ENCODE measurements at places on chromosomes 1 and 21. TPM values are rescaled to one million over a fixed set of nuclear protein-coding genes. Genes with fewer than 3 reads are reported as not detected.

The ADAMTSL4 gene
- 67.9 TPM for total RNA-seq

The FMOD gene
- total RNA-seq, result not detected

The CZIB gene
- 51.1 TPM for total RNA-seq

The CYP4X1 gene
- not detected for total RNA-seq

DNA sequence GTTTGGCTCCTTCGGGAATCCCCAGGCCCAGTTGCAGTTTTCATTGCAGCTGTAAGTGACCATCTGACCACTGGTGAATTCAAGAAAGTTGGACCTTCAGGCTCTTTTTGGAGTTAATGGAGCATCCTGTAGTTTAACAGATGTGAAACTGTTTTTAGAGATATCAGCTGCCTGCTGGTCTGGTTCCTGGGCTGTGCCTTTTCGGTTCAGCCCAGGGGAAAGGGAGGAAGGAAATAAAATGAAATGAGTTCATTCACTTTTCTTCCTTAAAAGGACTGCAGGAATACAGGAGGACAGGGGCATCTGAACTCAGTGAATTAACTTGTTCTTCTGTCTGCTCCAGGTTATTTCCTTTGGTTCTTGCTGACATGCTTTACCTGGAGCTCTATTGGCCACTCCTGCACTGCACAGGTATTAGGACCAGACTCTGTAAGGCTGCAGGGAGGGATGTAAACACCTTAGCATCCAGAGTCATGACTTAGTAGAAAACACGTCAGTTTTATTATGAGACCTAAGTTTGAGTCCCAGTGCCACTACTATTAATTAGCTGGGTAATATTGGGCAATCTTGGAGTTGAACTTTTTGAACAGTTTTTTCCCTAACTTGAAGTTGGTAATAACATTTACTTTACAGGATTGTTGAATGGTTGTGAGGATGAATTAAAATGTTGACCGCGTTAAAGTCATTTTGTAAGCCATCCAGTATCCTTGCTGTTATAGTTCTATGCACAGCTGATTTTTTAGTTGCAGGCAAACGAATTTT, 83.6 kb downstream of the LRRC8D start:
- no peak for DNase-seq

GRCh38 chr1:184595596-184595995, 159.1 kb downstream of the EDEM3 start:
- no peak for DNase-seq

The GPR52 gene
- total RNA-seq, result 0.55 TPM

GRCh38 chr1:151801310-151801820, 3.9 kb downstream of the LINGO4 start:
- no peak for DNase-seq

- no peak for DNase-seq
Observed at GRCh38 chr1:116997066-116997465, 4.5 kb upstream of the CD101 start.

GRCh38 chr1:203100516-203100869, 14.7 kb upstream of the MYOG start:
- peak; percentile 17 for DNase-seq

The RCC2 gene
- 158 TPM for total RNA-seq

The PCSK9 gene
- 60.7 TPM for total RNA-seq

- no peak for DNase-seq
Observed at GRCh38 chr1:114219172-114219868, 65.7 kb upstream of the SYT6 start.

- DNase-seq, result peak; percentile 49
Observed at GRCh38 chr1:66996018-66996682, 57.8 kb downstream of the SLC35D1 start.

DNA sequence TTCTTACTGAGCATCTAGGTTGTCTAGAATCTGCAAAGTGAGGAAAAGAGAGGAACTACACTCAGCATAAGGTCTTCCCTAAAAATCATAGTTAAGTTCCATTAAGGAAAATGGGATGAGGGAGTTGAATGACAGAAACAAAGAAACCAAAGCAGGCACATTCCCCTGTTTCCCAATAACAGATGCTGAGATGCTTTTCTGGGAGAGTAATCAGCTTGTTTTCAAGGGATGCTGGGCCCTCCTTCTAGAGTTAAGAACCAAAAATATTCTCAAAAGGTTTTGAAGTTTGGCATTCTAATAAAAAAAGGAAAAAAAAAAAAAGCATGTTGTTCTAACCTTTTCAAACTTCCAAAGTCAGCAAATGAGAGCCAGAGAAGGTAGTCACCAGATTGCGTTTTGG, 105.2 kb upstream of the ZNF648 start:
- DNase-seq, result no peak

The AGT gene
- not detected for total RNA-seq

The SPEN gene
- 46.8 TPM for total RNA-seq

DNA sequence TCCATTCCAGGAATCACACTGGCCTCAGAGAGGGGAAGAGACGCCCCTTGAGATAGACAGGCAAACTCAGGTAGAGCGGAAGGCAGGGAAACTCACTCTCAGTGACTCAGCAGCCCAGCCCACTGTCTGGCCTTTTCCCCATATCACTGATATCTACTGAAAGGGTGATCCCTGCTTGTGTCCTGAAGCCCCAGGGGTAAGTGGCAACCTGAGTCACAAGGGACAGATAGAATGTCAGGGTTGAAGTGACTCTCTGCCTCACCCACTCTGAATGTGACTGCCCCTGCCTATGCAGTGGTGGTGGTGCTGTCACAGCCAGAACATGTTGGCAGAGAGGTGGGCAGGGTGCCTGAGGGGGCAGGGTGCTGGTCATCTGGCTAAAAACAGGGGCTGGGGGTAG, 157.5 kb upstream of the FGGY start:
- DNase-seq, result peak; percentile 90

The GNAT2 gene
- 0.52 TPM for total RNA-seq

The NBPF26 gene
- 28.2 TPM for total RNA-seq

DNA sequence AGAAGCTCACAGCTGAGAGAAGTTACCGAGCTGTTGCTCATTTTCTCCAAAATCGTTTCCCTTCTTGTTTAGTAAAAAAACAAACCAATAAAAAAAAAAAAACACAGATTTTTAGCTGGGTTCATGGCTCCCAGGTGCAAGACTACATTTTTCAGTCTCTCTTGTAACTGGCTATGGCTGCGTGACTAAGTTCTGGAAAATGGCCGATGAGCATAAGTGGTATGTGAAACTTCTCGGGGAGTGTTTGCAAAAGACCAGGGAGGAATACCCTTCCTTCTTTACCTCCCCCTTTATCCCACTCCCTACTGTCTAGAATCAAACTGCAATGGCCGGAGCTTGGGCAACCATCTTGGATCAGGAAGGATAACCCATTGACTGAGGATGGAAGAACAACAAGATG, 38.7 kb upstream of the KANK4 start:
- no peak for DNase-seq

GRCh38 chr1:48030211-48030610, 33.0 kb upstream of the TRABD2B start:
- no peak for DNase-seq

DNA sequence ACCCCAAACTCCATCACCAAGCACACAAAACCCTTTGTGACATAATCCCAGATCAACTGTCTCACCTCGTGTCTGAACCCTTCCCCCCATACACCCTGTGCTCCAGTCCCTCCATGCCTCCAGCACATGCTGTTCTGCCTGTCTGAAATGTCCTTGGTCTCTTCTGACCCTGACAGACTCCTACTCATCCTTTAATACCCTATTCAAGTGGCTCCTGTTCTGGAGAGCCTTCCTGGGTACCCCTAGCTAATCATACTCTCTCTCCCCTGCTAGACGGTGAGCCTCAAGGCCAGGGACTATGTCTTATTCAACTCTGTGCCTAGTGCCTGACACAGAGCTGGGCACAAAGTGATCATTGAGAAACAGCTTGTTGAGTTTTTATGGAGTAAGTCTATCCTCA, 125.0 kb downstream of the LACTBL1 start:
- DNase-seq, result no peak

The CYP4A11 gene
- total RNA-seq, result not detected

The DPT gene
- total RNA-seq, result not detected
